ENCODE measurements at places on chromosomes 3 and 15. TPM values are rescaled to one million over a fixed set of nuclear protein-coding genes. Genes with fewer than 3 reads are reported as not detected.

Gene ZPLD1
- 0.43 TPM for polyA plus RNA-seq

- peak within 1 kb of the TSS; percentile 50 for H3K27ac ChIP-seq
- H3K36me3 ChIP-seq, result no peaks in the 10 kb centered on the region
- H3K27me3 ChIP-seq, result no peaks in the 10 kb centered on the region
- H3K4me1 ChIP-seq, result peaks cover 11% of the 10 kb centered on the region
These were observed at the start of gene RNU5B-1 for GRCh38 chr15:65304381-65305149. Gene RNU5B-1 (plus strand): TSS chr15:65304677.

Gene SLC22A13
- 0.15 TPM for polyA plus RNA-seq

DNA sequence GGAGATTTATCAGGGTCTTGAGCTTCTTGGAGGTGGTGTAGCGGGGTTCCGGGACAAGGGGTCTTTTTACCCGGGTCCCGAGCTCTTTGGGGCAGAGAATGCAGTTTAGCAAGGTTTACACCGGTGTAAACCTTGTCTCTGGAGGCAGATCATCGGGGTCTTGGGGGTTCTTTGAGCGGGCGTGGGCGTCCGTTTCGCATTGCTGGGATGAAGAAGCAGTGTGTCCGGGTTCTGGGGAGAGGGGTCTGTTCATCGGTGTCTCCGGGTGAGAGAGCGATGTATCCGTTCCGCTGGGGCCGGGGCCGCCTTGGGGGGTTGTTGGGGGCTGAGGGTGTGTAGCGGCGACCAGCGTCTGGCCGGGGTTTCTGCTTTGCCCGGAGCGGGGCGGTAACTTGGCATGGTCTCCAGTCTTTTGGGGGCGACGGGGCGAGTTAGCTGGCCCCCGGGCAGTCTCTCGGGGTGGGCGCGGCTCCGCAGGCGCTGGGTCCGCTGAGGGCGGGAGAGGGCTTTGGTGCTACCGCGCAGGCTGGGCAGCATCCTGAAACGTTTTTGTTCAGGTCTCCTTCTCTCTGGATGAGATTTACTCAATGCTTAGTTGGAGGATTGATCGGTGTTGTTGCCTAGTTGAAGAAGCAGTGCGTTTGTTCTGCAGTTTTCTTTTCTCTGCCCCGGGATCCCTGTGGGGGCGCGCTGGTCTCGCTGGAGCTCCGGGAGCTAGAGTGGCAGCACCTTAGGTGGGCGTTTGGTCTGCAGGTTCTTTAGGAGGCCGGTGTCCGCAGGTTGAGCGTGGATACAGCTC, 843 bp downstream of the GLCE start:
- peak overlapping the region; percentile 68 for H3K4me3 ChIP-seq
- H3K27me3 ChIP-seq, result no peaks in the 10 kb centered on the region
- H3K27ac ChIP-seq, result peak overlapping the region; percentile 61
- no peaks in the 10 kb centered on the region for H3K4me1 ChIP-seq
- DNase-seq, result peak; percentile 45

- no peaks in the 10 kb centered on the region for H3K27me3 ChIP-seq
- no peaks in the 10 kb centered on the region for H3K4me1 ChIP-seq
- no peak overlapping the region for H3K4me3 ChIP-seq
- peak; percentile 36 for DNase-seq
These were observed 44.5 kb upstream of the MAGEF1 start for GRCh38 chr3:184756151-184757021.

DNA sequence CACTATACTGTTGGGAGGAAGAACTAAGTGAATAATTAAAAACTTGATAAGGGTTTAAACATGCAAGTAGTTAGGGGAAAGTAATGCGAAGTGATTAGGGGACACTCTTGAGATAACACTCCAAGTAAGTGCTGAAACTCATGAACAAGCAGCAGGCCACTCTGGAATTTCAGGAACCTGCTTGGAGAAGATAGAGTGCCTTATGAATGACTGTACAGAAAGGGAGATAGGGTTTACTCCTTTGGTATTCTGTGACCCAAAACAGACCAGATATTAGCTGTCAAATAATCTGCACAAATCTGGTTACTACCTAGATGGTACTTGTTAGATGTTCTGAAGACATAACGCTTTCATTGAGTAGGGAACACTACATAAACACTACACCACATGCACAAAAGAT, 85.6 kb downstream of the FRMD4B start:
- peaks cover 2% of the 10 kb centered on the region for H3K36me3 ChIP-seq
- no peaks in the 10 kb centered on the region for H3K4me1 ChIP-seq
- no peak overlapping the region for H3K27ac ChIP-seq
- no peak for DNase-seq
- no peak overlapping the region for H3K4me3 ChIP-seq
- no peaks in the 10 kb centered on the region for H3K27me3 ChIP-seq

DNA sequence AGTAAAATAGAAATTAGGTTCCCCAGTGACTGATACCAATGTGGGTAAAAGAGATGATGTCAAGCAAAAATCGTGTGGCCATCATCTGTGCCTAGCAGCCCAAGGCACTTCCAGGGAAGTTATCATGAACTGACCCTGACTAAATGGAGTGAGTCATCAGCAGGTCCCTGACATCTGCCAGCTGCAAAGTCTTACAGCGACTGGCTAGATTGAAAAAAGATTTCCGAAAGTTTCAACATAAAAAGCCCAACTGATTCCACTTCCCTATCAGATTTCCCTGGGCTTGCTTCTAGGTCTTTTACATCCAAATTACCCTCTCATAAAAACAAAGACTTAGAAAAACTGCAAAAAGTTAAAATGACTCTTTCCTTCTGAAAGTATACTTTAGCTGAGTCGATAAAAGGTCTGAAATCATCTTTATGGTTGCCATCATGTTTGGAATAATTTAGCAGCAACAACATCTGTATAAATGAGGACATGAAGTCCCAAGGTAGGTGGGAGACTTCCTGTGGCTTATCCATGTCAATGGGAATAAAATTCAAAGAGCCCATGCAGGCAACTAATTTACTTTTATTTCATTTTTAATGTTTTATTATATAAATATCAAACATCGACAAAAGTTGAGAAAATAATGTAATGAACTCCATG, 342.8 kb downstream of the ERC2 start:
- no peak overlapping the region for H3K27ac ChIP-seq
- H3K4me1 ChIP-seq, result no peaks in the 10 kb centered on the region
- no peaks in the 10 kb centered on the region for H3K27me3 ChIP-seq
- no peak overlapping the region for H3K4me3 ChIP-seq

Gene SLC2A2
- 212 TPM for polyA plus RNA-seq

Measured in small intestine (tissue), 16 donors.